HS-27A (cell line): ENCODE measurements at places on chromosomes 3 and 15.

DNA sequence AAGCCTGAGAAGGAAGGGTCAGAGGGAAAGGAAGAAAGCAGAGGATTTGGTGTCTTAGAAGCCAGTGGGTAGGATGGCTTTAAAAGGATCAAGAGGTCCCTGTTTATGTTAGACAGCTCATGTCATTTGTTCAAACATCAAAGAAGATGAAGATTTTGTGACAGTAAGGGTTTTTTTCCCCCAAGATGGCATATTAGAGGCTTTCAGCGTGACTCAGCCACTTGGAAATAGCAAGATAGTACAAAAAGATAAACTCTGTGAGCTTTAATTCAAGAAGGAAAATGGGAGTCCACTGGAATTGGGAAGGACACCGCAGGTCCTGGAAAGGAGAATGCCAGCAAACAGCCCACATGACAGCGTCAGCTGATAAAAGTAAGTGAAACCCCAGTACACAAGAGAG, 467.1 kb upstream of the THBS1 start:
- DNase-seq, result no peak

DNA sequence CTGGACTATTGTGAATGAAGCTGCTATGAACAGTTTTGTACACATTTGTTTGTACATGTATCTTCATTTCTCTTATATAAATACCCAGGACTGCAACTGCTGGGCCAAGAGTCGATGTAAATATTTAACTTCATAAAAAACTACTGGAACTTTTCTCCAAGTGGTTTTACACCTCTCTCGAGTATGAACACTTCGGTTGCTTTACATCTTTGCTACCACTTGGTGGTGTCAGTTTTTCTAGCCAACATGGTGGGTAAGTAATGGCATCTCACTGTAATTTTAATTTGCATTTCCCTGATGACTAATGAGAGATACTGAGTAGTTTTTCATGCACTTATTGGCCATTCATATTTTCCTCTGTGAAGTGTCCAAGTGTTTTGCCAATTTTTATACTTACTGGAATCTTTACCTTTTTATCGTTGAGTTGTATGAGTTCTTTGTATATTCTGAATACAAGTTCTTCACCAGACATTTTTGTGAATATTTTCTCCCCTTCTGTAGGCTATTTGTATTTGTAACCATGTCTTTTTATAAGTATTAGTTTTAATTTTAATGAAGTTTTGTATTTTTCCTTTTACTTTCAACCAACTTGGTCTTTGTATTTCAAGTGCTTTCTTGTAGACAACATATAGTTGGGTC, 44.4 kb downstream of the PCOLCE2 start:
- no peak for DNase-seq

DNA sequence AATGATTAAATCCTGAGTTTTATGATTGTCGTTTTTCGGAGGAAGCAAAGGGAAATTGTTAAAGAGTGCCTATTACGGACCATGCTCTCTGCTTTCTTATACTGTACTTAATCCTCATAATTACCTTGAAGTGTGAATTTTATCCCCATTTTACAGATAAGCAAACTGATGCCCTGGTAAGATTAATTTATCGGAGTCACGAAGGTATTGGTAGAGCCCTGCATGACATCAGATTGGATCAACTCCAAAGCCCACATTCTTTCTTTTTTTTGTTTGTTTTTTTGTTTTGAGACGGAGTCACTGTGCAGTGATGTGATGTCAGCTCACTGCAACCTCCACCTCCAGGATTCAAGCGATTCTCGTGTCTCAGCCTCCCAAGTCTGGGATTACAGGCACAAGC, 1.6 kb upstream of the GNB4 start:
- DNase-seq, result no peak

- no peak for DNase-seq
These were observed 4.3 kb upstream of the SUCNR1 start for GRCh38 chr3:151869181-151869580.

GRCh38 chr15:63749330-63749942, 84.3 kb downstream of the HERC1 start:
- no peak for DNase-seq

DNA sequence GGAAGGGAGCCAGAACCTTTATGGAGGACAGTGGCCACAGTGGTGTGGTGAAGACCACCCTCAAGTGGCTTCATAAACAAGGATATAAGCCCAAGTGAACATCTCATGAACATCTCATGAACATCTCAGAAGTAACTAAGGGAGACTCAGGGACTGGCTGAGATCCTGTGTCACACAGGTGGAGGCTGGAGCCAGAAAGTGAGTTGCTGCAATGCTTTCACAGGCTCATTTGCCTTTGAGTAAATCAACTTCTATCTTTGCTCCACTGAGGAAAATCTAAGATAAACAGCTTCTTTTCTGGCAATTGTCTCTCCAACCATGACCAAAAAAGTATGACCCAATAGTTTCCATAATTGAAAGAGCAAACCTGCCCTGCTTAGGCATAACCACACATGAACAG, 152.9 kb downstream of the CADPS start:
- DNase-seq, result no peak

GRCh38 chr3:33879540-33879939, 81.1 kb downstream of the PDCD6IP start:
- no peak for DNase-seq

DNA sequence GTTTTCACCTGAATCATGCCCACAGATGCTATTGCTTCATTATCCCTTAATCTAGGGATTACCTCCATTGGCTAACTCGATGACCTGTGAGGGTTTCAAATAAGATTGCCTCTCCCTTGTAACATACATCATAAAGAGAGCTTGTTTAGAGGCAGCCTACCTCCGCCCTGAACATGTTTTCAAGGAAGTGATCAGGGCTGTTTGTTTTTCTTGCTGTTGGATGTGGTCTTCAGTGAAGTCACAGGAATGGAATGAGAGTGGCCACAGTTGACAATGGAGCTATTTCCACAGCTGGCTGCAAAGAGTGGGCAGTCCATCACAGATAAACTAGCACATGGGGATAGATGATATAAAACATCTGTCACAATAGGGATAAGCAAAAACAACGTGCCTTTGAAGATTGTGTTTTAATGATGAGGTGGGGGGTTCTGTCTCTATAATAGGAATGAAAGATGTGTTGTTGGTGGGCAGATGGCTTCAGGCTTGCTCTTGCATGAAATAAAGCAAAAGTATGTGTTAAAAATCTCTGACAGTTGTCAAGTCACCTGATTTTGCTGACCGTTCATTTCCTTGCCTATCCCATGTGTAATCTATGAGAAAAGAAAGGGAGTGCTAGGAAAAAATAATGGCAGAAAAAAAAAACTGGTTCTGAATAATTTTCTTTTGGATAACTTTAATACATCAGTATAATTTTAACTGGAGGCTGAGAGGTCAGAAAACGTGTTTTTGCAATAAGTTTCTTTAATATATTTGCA, 642.3 kb downstream of the RBMS3 start:
- DNase-seq, result peak; percentile 34

GRCh38 chr3:22122567-22122966, 371.6 kb upstream of the ZNF385D start:
- no peak for DNase-seq

DNA sequence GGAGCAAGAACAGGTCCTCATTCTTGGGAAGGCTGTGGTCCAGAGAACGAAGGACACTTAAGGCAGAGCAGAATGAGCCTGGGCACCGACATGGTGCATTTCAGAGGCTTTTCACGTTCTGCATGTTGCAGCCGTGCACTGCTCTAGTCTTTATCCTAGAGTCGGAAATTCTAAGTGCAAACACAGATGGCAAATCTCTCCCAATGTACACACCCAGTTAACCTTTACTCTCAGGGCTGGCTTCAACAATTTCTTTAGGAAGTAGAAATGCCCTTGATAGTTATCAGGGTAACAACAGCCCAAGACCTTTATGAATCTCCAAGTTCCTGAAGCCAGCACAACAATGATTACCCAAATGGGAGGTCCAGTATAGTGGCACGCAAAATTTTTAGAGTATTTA, 39.1 kb upstream of the LRTM1 start:
- no peak for DNase-seq

DNA sequence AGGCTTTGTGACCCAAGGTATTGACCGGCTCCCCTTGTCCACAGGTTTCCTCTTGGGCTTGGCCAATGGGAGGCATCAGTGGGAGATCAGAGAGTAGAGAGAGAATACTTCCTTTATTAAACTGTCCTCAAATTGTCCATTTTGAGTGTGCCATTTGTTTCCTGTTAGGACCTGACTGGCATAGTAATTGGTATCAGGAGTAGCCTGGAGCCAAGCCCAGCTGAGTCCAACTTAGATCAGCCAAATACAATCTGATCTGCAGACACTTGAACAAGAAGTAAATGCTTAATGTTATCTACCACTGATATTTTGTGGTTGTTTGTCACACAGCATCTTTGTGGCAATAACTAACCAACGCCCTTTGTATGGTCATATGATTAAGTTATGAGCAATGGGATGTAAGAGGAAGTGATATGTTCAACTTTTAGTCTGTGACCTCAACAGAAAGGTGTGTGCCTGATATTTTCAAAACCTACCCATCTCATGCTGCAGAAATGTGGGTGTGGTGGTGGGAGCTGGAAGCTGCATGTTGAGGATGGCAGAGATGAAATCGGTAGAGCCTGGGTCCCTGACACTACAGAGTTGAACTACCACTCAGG, 13.3 kb downstream of the MYD88 start:
- DNase-seq, result no peak

- no peak for DNase-seq
These were observed 116.9 kb upstream of the RAP2B start for GRCh38 chr3:153045150-153045549.

DNA sequence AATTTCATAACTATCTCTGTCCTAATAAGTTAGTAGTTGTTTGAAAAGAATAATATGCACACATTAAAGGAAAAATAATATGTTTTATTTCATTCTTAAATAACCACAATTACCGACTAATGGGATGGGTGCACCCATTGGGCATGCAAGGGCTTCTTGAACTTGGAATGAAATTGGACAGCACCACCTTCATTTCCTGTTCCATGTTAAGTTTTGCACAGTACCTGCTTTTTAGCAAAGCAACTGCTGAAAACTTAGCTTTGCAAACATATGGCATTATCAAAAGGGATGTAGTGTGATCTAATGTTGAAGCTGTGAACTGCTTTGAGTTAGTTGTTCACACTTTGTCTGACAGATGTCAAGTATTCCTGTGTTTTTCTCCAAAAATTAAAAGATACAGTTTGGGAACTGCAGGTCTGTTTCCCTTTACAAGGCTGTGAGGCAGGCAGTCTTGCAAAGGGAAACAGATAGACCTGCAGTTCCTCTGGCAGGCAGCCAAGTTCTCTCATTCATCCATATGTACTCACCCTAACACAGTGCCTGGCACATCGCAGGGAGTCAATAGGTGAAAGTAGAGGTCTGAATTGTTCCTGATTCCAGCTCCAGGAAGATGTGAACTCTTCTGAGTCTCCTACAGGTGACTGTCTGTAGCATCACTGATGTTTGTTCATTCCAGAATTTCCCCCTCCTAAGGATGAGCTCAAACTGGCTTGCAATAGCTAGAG, 64.3 kb upstream of the GOLGA8B start:
- no peak for DNase-seq

GRCh38 chr15:57902155-57902554, 163.4 kb downstream of the ALDH1A2 start:
- no peak for DNase-seq
